AG09319 (cell line): ENCODE measurements at places on chromosomes 3 and 15.

DNA sequence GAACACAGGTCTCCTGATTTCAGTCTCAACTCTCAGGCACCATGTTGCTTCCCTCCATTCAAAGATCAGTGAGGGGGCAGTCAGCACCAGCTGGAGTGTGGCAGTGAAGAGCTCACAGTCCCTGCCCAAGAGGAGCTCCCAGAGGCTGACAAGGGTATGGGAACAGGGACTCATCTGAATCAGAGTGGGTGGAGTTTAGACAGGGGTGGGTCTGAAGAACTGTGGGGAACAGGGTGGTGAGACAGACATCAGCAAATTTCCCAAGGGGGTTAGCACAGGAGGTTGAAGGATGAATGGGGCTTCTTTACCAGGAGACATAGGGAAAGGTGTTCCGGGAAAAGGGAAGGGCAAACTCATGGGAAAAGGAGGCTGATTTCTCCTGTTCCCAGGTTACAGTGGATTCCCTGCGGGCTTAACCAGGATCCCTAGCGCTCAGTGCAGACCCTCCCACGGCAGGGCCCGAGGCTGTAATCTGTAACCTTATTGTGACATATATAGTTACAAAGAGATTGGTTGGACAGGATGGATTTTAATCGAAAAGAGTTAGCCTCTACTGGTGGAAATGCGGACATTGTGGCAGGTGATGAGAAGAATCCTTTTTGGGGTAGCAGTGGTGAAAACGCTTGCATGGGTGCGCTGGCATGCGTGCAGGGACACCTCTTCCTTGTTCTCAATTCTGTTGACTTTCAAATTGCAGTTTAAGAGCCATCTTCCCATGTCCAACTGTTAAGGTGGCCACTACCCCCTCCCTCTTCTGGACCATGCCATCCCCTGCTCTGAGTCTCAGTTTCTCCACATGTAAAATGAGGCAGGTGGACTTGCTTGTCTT lies 160.3 kb downstream of the SMAD6 start:
- no peak for DNase-seq

DNA sequence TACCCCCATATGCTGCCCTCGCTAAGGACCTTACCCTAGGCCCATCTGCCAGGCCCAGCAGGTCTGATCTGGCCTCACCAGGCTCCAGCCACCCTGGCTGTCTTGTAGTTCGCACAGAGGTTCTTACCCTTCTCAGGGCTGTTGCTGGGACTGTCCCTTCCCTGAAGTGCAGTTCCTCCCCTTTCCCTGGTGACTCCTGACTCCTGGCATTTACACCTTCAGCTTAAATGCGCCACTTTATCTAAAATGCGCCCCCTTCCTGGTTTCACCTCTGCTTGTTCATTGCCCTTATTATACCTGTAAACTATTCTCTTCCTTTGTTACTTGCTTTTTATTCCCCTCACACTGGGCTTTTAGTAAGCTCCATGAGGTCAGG lies 835 bp upstream of the TTLL3 start:
- no peak for DNase-seq

DNA sequence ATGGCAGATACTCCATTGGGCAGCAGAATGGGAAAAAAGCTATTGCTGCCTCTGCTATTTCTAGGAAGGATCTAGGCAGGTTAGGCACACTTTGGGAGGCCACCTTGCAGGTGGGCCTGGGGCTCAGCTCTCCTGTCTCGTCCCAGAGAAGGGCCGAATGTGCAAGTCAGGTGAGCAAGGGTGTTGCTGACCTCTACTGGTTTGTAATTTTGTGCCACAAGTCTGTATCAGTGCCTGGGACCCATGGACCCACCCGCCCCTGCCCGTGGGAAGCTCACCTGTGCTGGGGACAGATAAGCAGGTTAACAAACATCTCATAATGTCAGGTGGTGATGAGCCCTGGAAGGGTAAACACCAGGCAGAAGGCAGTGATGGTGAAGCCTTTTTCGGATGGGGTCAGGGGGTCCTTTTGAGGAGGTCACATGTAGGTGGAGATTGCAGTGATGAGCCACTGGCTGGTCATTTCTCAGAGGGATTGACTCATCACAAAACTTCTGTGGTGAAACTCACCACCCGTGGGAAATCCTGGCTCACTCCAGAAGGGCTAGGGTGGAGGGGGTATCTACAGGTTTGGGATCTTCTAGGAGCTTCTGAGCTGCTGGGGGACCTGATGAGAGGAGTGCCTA lies 161.3 kb downstream of the KLF13 start:
- no peak for DNase-seq

DNA sequence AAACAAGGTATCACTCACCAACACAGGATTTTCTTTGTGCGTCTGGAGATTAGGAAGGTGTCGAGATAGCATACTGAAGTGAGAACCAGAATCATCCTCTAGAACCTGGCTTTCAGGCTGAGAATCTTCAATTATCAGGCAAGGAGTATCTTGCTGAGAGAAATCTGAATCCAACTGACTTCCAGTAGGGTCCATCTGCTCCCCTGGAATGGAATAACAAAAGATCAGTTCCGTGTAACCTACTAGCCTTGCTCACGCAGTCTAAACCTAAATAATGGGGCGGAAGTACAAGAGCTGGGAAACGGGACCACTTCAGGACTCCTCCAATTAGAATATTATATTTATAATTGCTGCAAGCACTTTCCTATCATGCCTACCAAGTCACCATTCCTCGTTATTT lies 690 bp downstream of the TP53BP1 start:
- DNase-seq: no peak

DNA sequence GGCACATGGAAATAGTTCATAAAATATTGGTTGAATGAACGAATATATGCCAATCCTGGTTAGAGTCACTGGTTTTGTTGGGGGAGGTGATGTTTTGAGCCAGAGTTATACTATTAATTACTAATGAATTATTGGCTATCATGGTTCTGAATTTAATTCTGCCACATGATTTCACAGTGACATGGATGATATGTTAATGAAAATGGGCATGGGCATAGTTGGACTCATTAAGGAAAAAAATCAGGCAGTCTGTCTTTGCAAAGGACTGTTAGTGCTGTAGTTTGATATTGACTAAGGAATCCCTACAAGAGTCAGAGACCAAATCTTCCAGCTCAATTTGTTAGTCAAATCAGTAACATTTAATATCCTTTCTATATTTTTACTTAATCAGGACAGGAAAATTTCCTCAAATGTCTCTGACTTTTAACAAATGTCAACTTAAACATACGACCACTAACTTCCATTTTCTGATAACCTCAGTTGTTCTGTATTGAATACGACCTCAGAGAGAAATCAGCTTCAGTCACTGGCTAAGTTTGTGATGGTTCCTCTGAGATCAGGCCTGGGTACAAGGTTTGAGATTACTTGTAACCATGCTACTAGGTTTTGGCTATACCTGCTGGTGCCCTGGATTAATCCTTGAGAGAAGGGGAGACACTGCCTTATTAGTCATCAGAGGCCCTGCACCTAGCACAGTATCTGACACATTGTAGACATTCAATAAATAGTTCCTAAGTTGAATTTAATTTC lies 13.3 kb downstream of the NFKBIZ start:
- no peak for DNase-seq

GRCh38 chr3:14861031-14861430 lies 42.3 kb downstream of the FGD5 start:
- no peak for DNase-seq

DNA sequence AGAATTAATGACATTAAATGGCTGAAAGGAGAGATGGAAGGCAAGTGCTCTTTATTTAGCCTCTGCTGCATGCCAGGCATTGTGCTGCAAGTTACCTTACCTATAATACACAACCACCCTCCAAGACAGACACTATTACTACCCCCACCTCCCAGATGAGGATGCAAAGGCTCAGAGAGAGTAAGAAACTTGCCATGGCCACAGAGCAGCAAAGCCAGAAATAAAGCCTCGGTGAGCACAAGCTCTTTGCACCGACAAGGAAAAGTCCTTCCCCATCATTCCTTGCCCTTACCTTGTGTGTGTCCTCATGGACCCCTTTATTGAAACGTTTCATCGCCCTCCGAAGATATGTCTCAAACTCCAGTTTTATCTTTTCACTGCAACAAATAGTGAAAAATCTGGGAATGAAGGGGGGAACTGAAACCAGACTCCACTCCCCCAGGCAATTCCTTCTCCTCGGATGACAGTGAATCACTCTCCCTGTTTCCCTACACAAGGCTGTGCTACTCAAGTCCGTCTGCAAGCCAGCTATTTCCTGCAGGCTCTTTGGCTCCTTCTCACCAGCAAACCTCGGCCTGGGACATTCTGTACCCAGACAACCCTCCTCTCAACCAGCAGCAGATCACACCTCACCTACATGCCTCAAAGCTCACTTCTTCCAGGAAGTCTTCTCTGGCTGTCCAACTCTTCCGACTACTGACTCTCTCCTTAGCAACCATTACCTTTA lies 11.4 kb downstream of the XPC start:
- DNase-seq: no peak

- DNase-seq: no peak
Observed at GRCh38 chr15:40114218-40114617, 5.5 kb upstream of the BMF start.

- no peak for DNase-seq
Observed at GRCh38 chr3:146892041-146892440, 286.9 kb upstream of the PLSCR5 start.

GRCh38 chr3:187039100-187039722 lies 100.1 kb downstream of the RPL39L start:
- DNase-seq: no peak

DNA sequence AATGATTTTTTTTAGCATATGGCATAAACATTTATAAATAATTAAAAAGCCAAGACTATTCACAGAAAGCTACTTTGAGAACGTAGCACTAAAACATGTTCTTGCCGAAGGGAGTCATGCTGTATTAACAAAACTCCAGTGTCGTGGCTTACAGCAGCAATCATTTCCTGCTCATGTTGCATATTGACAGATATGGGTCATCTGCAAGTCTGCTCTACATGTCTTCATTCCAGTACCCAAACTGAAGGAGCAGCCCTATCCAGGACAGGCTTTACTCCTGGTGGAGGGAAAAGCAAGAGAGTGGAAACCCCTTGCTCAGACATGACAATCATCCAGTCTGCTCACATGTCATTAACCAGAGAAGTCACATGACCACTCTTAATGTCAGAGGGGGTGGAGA lies 87.6 kb downstream of the NEK11 start:
- no peak for DNase-seq

- DNase-seq: no peak
Observed at GRCh38 chr3:53595660-53596059, 101.2 kb downstream of the CACNA1D start.

- no peak for DNase-seq
Observed at GRCh38 chr15:82943176-82943575, 9.3 kb downstream of the HOMER2 start.
